MCF 10A (cell line): ENCODE measurements at places on chromosomes 5 and 9. TPM values are rescaled to one million over a fixed set of nuclear protein-coding genes. Genes with fewer than 3 reads are reported as not detected.

DNA sequence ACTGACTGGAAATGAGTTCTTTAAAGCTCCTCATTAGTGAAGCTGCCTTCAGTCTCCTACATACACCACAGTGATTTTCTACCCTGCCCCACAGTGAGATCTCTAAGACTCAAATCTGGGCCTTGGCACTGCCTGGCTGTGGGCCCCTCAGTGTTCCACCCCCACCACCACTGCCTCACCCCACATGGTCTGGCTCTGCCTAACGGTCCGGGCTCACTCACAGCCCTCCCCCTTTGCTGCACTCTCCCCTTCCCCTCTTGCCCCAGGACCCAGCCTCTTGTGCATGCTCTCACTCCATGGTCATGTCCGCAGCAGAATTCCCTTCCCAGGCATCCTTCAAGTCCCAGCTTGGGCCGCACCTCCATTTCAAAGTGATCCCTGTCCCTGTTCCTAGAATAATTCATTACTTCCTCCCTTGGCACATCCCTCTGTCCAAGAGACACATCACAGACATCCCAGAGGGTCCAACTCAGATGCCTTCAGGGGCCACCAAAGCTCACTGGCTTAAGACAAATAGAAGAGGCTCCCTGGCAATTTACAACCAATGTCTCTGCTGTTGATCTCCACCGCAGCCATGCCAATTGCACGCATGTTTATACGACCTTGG lies 56.7 kb downstream of the HRH2 start:
- no peak for DNase-seq

DNA sequence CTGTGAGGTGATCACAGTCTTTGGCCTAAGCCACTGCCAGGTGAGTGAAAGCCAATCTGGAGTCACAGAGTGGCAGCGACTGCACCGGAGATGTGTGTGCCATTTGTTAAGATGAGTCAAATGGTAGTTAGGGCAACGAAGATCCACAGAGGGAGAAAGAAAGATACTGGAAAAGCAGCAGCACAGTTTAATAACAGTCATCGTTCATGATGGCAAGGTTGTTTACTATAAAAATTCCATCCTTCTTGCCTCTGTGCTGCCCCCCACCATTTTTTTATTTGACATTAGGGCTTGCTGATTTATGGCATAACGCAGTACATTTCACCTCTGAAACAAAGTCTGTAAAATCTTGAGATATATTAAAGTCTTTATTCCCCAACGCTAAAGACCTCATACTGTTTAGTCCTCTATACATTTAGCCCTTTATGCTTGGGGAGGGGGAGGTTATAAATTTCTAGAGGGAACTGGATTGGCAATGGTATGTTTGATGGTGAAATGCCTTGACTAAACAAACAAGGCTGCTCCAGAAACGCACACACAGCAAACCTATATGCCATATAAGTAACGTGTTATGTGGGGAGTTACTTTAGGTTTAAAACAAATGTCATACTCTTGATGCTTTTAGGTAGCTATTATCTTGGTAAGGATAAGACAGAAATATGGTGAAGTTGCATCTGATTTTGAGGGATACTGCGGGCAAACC lies 55.8 kb upstream of the ABL1 start:
- no peak for DNase-seq

DNA sequence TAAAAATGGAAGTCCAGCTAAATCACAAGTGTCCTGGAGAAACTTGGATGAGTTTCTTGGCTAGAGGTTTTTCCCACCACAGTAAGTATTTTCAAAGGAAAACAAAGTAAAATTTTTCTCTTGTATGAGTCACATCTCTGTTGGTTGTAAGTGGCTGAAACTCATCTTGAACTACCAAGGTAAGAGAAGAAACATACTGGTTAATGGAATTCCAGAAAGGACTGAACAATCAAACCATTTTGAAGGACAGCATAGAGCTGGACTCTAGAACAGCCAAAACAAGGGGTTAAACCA lies 102.8 kb upstream of the CDKN2B start:
- no peak for DNase-seq

DNA sequence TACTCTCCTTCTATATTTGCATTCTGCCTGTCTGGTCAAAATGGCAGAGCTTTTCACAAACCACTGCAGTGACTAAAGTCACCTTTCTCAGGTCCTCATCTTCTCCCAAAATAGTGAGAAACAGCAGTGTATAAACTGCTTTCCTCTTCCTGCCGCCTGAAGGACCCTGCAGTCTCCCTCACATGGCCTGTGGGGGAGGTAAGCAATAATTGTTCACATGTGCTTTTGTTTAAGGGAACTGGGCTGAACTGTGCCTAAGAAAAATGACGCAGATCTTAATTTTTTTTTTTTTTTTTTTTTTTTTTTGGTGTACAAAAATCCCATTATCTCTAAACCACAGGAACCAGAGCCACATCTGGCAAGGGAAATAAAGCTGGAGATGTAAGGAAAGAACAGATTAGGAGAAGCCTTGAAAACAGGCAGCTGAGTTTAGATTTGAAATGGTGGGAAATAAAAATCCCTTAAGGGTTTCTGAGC lies 131.7 kb upstream of the VLDLR start:
- DNase-seq, result no peak

GRCh38 chr9:14924230-14925219 lies 14.3 kb upstream of the FREM1 start:
- peak; percentile 57 for DNase-seq

DNA sequence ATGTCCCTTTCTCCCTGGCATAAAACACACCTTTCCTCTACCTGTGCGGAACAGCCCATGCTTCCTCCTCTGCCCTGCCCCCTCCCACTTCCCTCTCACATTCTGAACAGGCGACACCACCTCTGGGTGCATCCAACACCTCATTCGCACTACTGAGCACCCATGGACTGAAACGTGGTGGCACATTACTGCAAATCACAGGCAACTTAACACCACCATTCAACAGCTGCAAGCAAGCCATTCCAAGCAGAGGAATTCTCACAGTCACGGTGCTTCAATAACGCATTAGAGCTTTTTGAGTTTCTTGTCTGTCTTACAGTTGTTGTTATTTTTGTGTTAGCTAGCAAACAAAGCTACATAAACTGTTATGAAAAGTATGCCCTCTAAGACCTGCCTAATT lies 298.2 kb upstream of the TAS2R1 start:
- DNase-seq, result no peak

- DNase-seq, result peak; percentile 36
Measured at GRCh38 chr9:105385381-105385985, 62.4 kb upstream of the FSD1L start.

- no peak for DNase-seq
Measured at GRCh38 chr5:173308226-173308625, 20.0 kb downstream of the STC2 start.

NRG2 gene
- total RNA-seq, result 0.23 TPM in 1 of 2 replicates, not detected in the other

DMRTA1 gene
- 0.54 and 0.77 TPM in 2 replicates for total RNA-seq
